ENCODE measurements at places on chromosomes 4 and X. TPM values are rescaled to one million over a fixed set of nuclear protein-coding genes. Genes with fewer than 3 reads are reported as not detected.
A peak's percentile ranks its signal among the peaks of the same experiment; 100 is the strongest.

DNA sequence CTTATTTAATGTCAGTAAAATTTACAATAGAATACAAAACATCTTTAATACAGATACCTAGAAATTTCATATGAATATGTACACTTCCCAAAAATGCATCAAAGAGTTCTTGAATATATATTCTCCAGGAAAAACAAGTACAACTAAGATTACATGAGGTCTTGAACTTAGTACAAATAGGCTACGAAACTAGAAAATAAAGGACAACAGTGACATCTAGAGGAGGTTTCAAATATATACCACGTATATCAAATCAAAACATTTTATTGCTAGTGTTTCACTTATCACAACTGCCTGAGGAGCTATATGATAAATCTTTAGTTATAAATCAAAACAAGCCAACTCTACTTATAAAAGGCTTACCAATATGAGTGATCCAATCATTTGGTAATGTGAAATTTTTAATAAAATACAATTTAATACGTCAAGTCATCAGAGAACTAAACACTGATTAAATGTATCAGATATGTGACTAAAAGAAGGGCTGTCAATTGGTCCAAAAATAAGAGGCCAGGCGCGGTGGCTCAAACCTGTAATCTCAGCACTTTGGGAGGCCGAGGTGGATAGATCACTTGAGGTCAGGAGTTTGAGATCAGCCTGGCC is 36.6 kb downstream of the ANAPC10 start:
- H3K27me3 ChIP-seq: no peaks in the 10 kb centered on the region
- H3K27ac ChIP-seq: no peak overlapping the region
- peak; percentile 62 for DNase-seq

GRCh38 chr4:38166082-38166481 is 205.9 kb downstream of the PTTG2 start:
- H3K4me3 ChIP-seq: no peak overlapping the region
- DNase-seq: no peak
- H3K27ac ChIP-seq: no peak overlapping the region
- H3K27me3 ChIP-seq: no peaks in the 10 kb centered on the region
- peaks cover 1% of the 10 kb centered on the region for H3K4me1 ChIP-seq

- no peak overlapping the region for H3K27ac ChIP-seq
- no peak overlapping the region for H3K4me3 ChIP-seq
- H3K4me1 ChIP-seq: no peaks in the 10 kb centered on the region
- H3K36me3 ChIP-seq: no peaks in the 10 kb centered on the region
Observed at GRCh38 chr4:137892134-137892533, 350.0 kb downstream of the SLC7A11 start.

- no peak for DNase-seq
- peak overlapping the region; percentile 73 for H3K4me3 ChIP-seq
- no peaks in the 10 kb centered on the region for H3K36me3 ChIP-seq
- no peak overlapping the region for H3K27ac ChIP-seq
- H3K27me3 ChIP-seq: no peaks in the 10 kb centered on the region
Observed at GRCh38 chr4:37827802-37828321, 1.4 kb downstream of the PGM2 start.

DNA sequence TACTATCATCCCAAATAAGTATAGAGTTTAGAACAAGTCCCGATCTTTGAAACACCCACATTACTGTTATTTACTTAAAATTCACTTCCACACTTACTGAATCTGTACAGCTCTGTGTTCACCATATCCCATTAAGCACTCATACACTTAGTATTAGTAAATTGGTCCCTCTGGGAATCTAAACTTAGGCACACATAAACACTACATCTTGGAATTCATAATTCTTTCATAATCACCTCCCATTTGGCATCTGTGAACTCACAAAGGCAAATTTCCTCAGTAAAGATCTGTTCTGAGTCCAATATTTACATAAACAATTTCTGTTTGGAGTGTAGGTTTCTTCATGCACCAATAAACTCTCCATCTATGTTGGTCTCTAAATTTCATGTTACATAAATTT is 52.6 kb upstream of the PPARGC1A start:
- no peak overlapping the region for H3K4me3 ChIP-seq
- no peak overlapping the region for H3K27ac ChIP-seq
- no peaks in the 10 kb centered on the region for H3K4me1 ChIP-seq

DNA sequence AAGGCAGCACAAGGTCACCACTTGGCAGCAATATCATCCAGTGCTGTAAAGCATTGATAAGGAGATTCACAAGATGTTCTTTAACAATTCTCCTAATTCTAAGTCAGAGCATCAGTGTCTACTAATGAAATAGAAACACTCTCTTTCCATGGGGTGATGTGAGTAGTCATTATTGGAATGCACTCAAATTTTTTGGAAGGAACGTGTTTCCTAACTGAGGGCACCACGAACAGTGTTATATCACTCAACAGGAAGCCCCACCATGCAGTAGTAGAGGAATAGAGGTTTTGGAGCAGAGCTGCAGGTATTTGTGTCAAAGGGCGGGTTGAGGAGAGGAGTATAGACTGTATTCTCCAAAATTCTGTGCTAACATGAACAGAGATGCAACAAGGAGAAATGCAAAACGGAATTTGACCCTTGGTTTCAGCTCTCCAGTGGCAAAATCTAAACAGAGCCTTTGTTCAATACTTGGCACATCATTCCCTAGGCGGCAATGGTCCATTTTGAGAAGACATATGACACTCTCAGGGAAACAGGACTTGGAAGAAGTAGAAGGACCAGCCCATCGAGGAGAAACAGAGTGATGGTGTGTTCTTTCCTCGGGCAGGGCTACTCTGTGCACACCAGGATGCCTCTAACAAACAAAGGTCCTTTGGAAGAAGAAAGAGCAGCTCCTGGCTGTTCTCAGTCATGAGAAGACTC is 98.9 kb downstream of the CPEB2 start:
- no peaks in the 10 kb centered on the region for H3K4me1 ChIP-seq
- H3K27me3 ChIP-seq: no peaks in the 10 kb centered on the region
- no peak for DNase-seq
- no peak overlapping the region for H3K4me3 ChIP-seq

DNA sequence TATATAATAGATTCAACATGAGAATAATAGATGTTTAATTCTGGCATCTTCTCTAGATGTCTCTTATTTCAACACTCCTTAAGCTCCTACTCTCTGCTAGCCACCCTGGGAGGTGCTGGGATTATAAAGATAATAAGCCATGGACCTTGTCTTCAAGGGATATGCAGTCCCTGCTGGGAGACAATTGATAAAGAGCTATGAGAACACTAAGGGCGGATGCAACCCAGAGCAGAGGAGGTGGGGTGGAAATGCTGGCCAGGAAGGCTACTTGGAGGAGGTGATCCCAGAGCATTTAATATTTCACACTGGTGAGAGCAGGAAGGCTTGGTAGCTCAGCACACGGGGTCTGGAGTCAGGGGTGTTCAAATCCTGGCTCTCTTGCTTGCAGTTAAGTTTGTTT is 18.3 kb upstream of the PGRMC2 start:
- H3K36me3 ChIP-seq: no peaks in the 10 kb centered on the region
- H3K4me1 ChIP-seq: no peaks in the 10 kb centered on the region
- no peak for DNase-seq
- H3K27ac ChIP-seq: no peak overlapping the region
- no peak overlapping the region for H3K4me3 ChIP-seq

GRCh38 chr4:6160536-6160935 is 39.8 kb downstream of the JAKMIP1 start:
- H3K4me1 ChIP-seq: no peaks in the 10 kb centered on the region
- H3K27ac ChIP-seq: no peak overlapping the region
- no peaks in the 10 kb centered on the region for H3K27me3 ChIP-seq
- no peak overlapping the region for H3K4me3 ChIP-seq
- DNase-seq: no peak

DNA sequence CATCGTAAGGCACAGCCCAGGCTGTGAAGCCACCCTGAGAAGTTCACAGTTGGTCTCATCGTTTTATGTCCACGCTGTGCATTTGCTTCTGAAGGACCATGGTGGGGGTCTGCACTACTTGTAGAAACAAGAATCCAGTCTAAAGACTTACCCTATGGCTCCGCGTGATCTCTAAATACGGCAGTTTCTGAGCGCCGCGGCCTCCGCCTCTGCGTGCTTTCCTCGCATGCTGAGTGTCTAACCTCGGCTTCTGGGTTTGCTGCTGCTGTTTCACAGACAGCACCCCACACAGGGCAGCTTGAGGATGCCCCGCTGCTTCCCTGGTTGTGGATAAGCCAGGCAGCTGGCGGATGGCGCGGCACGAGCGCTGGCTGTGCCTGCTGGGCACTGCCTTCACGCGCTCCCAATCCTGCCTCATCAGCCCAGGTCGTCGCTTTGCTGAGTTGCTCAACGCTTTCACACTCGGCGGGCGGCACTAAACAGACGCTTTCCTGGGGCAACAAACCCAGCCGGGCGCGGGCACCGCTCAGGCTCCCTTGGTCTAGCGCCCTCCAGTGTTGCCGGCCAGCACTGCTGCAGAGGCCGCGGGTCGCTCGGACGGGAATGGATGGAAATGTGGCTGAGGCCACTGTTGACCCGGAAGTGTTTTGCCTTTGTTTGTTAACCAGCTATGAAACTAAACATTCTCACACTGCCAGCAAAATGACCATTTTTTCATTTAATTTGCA is 39.2 kb downstream of the FGFRL1 start:
- H3K27ac ChIP-seq: no peak overlapping the region
- H3K4me3 ChIP-seq: no peak overlapping the region
- H3K36me3 ChIP-seq: no peaks in the 10 kb centered on the region
- peaks cover 23% of the 10 kb centered on the region for H3K4me1 ChIP-seq
- H3K27me3 ChIP-seq: peaks cover 4% of the 10 kb centered on the region

DNA sequence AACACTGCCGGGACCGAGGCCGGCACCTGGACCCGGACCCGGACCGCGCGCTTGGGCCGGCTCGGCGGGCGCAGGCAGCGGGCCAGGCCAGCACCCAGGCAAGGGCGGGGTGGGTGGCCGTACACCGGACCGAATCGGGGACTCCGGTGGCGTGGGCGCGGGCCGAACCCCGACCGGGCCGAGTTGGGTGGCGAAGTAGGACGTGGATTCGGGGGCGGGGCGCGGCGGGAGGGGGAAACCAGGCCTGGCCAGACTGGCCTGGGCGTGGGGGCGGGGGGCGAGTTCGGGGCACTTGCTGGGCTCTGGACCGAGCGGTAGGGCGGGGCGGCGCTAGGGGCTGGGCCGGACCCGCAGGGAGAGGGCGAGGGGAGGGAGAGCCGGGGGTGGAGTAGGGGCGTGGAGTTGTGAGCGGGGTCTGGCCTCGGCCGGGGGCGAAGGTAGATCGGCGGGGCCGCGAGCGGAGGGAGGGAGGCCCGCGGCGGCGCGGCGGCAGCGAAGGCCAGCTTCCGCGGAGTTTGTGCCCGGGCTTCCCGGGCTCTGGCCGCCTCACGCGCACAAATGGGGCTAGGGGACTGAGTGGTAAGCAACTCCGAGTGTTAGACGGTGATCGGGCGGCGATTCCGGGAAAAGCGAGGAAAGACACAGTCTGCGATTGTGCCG is 1.8 kb upstream of the BCORL1 start:
- H3K36me3 ChIP-seq: no peaks in the 10 kb centered on the region
- no peak overlapping the region for H3K27ac ChIP-seq
- no peaks in the 10 kb centered on the region for H3K27me3 ChIP-seq
- H3K4me1 ChIP-seq: no peaks in the 10 kb centered on the region

GRCh38 chrX:67787196-67787595 is 243.4 kb downstream of the AR start:
- H3K4me3 ChIP-seq: no peak overlapping the region
- no peaks in the 10 kb centered on the region for H3K4me1 ChIP-seq
- no peaks in the 10 kb centered on the region for H3K36me3 ChIP-seq
- no peaks in the 10 kb centered on the region for H3K27me3 ChIP-seq
- H3K27ac ChIP-seq: no peak overlapping the region

DNA sequence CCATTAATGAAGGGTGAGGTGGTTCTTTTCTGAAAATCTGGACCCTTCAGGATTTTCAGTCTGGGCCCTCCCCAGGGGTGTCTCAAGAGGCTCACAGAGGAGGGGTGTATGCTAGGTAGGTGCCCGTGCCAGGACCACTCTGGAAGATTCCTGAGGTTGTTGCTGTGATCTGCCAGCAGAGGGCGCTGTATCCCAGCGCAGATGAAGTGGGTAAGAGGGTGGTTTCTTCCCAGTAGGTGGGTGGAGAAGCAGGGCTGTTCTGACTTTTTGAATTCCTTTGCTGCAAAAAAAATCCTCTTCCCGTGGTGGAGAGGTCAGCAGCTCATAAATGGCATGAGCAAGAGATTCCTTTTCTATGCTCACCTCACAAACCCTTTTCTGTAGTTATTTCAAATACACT is 51.1 kb downstream of the SCML1 start:
- no peaks in the 10 kb centered on the region for H3K4me1 ChIP-seq
- no peaks in the 10 kb centered on the region for H3K36me3 ChIP-seq
- H3K27me3 ChIP-seq: no peaks in the 10 kb centered on the region

- H3K4me1 ChIP-seq: no peaks in the 10 kb centered on the region
- DNase-seq: no peak
- no peaks in the 10 kb centered on the region for H3K27me3 ChIP-seq
- H3K27ac ChIP-seq: no peak overlapping the region
Observed at GRCh38 chr4:14046642-14047041, 419.1 kb upstream of the BOD1L1 start.

- DNase-seq: no peak
- H3K27ac ChIP-seq: no peak overlapping the region
- H3K36me3 ChIP-seq: no peaks in the 10 kb centered on the region
- H3K4me1 ChIP-seq: no peaks in the 10 kb centered on the region
- no peak overlapping the region for H3K4me3 ChIP-seq
Observed at GRCh38 chr4:182788201-182788600, 129.0 kb downstream of the DCTD start.

DNA sequence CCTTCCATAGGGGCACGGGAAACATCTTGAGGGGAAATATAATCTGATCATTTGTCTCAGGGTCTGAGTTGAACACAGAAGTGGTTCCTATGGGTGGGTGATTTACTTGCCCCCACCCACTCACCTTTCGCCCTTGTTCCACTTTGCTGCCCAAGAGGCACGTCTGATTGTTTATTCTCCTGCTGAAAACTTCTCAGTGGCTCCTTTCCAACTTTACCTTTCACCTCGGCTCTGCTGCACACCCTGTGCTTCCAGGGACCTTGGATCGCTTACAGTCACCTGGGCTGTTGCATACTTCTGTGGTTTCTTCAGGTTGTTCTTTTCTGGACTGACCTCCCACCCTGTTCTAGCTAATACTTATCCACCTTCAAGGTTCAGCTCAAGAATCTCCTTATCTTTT is 213.4 kb upstream of the JADE1 start:
- no peaks in the 10 kb centered on the region for H3K27me3 ChIP-seq
- no peaks in the 10 kb centered on the region for H3K36me3 ChIP-seq
- DNase-seq: no peak

Gene PASD1
- total RNA-seq: not detected

Gene ZNF185
- total RNA-seq: 11.5 TPM

Gene TLR7
- 3.1 TPM for total RNA-seq

Gene SLIT2
- total RNA-seq: 66.2 TPM

Gene CCDC149
- total RNA-seq: 24.6 TPM

Gene ADGRL3
- 2.7 TPM for total RNA-seq

Gene TBC1D8B
- total RNA-seq: 13.3 TPM

Gene NAA11
- not detected for total RNA-seq

Gene ELF4
- 20.2 TPM for total RNA-seq

Gene BEND2
- total RNA-seq: not detected

Gene ATP8A1
- 37.2 TPM for total RNA-seq

Measured in left lung (tissue), 14 donors.